Activated naive CD8-positive, alpha-beta T cell treated with anti-CD3 and anti-CD28 coated beads for 36 hours (primary cell): ENCODE measurements at places on chromosomes 1 and 21. TPM values are rescaled to one million over a fixed set of nuclear protein-coding genes. Genes with fewer than 3 reads are reported as not detected.

DNA sequence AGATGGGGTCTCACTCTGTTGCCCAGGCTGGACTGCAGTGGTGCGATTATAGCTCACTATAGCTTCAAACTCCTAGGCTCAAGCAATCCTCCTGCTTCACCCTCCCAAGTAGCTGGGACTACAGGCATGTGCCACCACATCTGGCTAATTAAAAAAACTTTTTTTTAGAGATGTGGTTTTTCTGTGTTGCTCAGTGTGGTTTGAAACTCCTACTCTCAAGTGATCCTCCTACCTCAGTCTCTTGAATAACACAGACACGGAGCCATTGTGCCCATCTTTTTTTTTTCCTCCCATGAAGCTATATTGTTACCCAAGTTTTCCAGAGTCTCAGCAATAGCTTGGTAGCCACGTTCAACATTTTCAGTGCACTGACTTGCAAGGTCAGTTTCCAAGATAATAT, 2.7 kb downstream of the GIPC2 start:
- DNase-seq: no peak

GRCh38 chr1:94745742-94746141, 74.4 kb upstream of the SLC44A3 start:
- DNase-seq: no peak

DNA sequence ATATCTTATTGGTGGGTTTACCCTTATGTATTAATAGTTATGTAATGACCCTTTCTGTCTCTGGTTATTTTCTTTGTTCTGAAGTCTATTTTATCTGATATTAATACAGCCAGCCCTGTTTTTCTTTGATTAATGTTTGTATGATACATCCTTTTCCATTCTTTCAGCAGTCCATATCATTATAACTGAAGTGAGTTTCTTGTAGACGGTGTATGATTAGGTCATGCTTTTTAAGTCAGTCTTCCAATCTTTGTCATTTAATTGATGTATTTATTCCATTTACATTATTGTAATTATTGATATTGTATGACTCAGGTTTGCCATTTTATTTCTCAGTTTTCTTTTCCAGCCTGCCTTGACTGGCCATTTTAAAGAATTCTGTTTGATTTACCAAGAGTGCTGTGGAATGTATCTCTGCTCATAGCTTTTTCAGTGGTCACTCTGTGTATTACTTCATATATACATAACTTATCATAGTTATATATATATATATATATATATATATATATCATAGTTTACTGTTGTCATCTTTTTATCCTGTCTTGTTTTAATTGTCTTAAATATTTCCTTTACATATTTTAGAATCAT, 10.5 kb downstream of the RAB4A start:
- no peak for DNase-seq

DNA sequence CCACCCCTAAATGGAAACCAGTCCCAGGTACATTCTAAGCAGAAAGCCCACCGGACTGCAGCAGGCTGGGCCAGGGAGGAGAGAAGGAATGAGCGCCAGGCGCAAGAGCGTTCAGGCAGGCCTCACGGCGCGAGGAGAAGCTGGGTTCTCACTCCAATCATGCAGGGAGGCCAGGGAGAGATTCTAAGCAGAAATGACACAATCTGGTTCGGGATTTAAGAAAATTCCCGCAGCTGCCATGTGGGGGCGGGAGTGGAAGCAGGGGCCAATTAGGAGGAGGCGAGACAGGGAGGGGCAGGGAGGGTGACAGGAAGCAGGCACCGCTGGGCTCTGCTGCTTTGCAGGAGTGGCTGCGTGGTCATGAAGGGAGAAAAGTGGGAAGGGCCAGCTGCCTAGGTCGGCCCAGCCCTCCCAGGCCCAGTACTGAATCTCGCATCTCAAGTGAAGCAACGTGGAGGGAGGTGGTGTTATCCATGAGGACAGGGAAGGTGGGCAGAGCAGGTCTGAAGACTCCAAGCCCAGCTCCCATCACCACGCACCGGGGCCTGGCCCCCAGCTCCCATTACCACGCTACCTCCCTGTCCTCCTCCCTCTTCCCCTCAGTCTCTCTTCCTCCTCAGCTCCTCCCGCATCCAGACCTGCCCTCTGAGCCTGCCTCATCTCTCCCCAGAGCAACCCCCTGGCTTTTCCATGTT, 11.8 kb downstream of the NPHP4 start:
- DNase-seq: no peak

- DNase-seq: peak; percentile 36
Observed at GRCh38 chr1:21782349-21782867, 541 bp downstream of the USP48 start.

GRCh38 chr1:3068564-3069431, at the start of gene PRDM16:
Gene PRDM16, plus strand, starts transcription at chr1:3069203. Its CDS starts 57 bp downstream, at chr1:3069260.
- DNase-seq: peak; percentile 36

GRCh38 chr21:14670409-14670808, 124.3 kb upstream of the SAMSN1 start:
- DNase-seq: no peak

DNA sequence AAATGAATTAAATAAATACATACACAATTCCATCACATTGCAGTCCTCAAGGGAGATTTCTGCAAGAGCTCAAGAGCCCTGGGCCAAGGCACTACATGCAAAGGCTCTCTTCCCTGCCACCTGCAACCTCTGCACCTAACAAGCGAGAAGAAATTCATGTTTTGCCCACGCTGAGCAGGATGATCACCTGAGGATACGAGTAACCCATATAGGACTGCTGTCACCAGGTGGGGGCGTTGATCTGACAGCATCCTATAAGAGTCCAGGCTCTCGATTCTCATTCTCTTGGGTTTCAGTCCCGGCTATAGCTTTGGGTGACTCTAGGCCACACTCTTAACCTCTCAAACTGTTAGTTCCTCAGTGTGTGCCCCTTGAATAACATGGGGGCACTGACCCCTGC, 18.7 kb upstream of the SPOCD1 start:
- DNase-seq: no peak

DNA sequence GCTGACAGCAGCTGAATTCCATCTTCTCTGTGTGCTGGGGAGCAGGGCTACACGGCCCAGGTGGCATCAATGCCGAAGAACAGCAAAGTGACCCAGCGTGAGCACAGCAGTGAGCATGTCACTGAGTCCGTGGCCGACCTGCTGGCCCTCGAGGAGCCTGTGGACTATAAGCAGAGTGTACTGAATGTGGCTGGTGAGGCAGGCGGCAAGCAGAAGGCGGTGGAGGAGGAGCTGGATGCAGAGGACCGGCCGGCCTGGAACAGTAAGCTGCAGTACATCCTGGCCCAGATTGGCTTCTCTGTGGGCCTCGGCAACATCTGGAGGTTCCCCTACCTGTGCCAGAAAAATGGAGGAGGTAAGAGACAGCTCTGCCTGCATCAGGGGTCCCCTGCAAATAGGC, 16.6 kb downstream of the SLC6A17 start:
- no peak for DNase-seq

- DNase-seq: no peak
Observed at GRCh38 chr1:24113641-24114033, 1.7 kb upstream of the MYOM3 start.

DNA sequence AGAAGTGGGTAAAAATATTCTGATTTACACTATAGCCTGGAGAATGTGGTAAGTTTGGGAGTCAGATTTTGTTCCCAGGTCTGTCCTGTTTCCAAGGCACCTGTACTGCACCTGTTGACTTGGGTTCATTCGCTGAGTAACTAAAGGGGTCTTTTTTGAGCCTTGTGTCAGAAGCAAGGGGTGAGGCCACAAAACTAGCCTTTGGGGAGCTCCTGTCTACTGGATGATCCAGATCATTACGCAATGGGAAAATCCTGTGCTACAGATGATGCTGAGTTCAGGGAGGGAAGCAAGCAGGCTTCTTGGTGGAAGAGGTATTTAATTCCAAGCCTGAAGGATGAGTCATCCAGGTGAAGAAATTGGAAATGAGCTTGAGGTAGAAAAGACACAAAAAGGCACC, 424.0 kb downstream of the MATN1 start:
- DNase-seq: no peak

- no peak for DNase-seq
Observed at GRCh38 chr1:28190996-28191645, 14.6 kb upstream of the PTAFR start.

DNA sequence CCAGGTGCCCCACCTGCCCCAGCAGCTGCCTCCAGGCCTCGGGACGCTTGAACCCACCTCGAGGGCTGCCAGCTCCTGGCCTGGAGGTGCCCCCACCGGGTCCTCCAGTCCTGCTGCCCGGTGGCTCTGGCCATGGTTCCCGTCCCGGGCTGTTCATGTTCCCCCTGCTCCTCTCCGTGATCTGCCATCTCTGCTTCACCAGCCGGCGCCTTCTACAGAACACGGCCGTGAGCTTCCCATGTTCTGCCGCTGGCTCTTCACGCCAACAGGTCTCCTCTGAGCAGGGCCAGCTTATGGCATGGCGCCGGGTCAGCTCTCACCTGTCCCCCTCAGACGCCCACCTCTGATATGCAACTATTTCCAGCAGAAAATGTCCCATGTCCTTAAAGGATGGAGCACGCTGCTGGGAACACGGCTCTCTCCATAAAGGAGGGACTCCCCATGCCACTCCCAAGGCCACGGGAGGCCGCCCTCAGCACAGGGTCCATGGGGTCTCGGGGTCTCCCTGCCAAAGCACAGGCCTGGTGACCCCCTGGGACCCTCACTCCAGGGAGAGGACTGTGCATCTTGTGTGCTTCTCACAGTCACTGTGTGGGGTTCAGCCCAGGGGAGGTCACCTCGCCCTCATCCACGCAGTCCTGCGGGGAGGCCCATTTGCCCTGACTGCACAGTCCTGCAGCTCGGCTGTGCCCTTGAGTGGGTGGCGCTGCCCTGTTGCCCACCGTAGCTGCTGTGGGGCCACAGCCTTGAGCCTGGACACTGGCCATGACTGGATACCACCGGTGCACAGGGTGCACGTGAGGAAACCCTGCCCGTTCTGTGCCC, 36.7 kb downstream of the COL18A1 start:
- no peak for DNase-seq

GRCh38 chr1:183205196-183205781, 19.2 kb downstream of the LAMC2 start:
- DNase-seq: no peak

- DNase-seq: no peak
Observed at GRCh38 chr1:28950449-28950848, 36.1 kb downstream of the EPB41 start.

GRCh38 chr21:39007532-39007931, 175.7 kb downstream of the PSMG1 start:
- no peak for DNase-seq

DNA sequence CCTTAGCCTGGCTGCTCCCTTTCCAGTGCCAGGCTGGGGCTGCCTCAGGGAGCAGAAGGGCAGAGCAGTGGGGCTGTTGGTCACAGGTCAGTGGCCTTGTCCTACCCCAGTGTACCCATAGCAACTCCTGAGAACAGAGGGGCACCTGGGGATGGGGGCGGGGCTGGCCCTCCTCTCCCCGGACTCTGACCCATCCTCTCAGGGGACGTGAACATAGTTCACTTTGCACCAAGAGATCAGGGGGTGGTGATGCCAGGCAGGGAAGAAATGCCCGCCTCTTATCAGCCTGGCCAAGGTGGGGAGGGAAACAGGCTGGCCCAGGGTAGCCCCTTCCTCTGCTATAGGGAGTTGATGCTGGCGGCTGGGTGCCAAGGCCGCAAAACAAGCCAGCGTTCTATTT, 4.9 kb downstream of the ETNK2 start:
- no peak for DNase-seq

GRCh38 chr1:183212870-183213269, 26.8 kb downstream of the LAMC2 start:
- no peak for DNase-seq

DNA sequence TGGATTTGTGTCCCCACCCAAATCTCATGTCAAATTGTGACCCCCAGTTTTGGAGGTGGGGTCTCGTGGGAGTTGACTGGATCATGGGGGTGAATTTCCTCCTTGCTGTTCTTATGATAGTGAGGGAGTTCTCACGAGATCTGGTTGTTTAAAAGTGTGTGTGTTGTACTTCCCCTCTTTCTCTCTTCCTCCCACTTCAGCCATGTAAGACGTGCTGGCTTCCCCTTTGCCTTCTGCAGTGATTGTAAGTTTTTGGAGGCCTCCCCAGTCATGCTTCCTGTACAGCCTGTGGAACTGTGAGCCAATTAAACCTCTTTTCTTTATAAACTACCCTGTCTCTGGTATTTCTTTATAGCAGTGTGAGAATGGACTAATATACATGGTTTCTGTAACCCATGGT, 64.6 kb downstream of the RHOU start:
- DNase-seq: no peak

DNA sequence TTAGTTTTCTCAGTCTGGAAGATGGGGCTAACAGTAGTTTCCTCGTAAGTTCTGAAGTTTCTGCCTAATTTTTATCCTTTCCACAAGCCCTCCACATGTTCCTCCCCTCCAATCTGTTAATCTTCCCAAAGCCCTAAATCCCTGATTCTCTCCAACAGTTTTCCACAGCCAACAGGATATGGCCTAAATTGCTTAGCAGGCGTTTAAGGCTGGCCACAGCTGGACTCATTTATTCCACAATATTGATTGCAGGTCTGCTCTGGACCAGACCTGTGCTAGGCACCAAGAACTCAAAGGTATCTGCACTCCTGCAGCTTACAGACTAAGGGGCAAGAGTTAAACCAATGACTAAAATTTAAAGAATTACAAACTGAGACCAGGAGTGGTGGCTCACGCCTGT, 3.9 kb downstream of the SLC6A9 start:
- no peak for DNase-seq

DNA sequence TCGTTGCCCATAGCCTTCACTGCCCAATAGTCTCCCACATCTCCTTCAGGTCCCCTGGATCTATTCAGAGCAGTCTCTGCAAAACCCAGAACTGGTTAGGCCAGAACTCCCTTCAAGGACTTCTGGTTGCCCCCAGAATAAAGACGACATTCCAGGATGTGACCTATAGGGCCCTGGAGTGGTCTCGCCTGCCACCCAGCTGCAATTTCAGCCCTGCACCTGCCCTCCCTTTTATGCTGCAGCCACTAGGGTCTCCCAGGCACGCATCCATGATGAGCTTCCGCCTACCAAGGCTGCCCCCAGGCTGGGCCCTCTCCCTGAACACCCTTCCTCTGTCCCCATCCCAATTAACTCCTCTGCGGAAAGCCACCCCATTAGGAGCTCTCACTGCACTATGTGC, 7.2 kb upstream of the TSPEAR start:
- DNase-seq: no peak

GRCh38 chr1:6121021-6121421, 59.1 kb downstream of the CHD5 start:
- DNase-seq: no peak

Gene CCT8
- 504 TPM for total RNA-seq

Gene VAMP4
- 5.1 TPM for total RNA-seq

Gene FMO2
- not detected for total RNA-seq

Gene MRPL37
- total RNA-seq: 216 TPM

Gene CNR2
- total RNA-seq: 0.16 TPM

Gene ALX3
- not detected for total RNA-seq

Gene PGBD5
- total RNA-seq: not detected

Gene TDRD5
- total RNA-seq: not detected

Gene NBPF6
- not detected for total RNA-seq

Gene UBASH3A
- total RNA-seq: 41.1 TPM

Gene NKAIN1
- total RNA-seq: not detected

Gene SYTL1
- 45.5 TPM for total RNA-seq

Gene FAM177B
- total RNA-seq: not detected
